ENCODE measurements at places on chromosomes 5 and 9.

- no peak for DNase-seq
Observed at GRCh38 chr5:137836997-137837396, 30.7 kb upstream of the MYOT start.

- no peak for DNase-seq
Observed at GRCh38 chr5:171692107-171692506, 93.5 kb upstream of the SMIM23 start.

GRCh38 chr9:81596679-81597418, 92.5 kb downstream of the TLE1 start:
- DNase-seq = no peak

DNA sequence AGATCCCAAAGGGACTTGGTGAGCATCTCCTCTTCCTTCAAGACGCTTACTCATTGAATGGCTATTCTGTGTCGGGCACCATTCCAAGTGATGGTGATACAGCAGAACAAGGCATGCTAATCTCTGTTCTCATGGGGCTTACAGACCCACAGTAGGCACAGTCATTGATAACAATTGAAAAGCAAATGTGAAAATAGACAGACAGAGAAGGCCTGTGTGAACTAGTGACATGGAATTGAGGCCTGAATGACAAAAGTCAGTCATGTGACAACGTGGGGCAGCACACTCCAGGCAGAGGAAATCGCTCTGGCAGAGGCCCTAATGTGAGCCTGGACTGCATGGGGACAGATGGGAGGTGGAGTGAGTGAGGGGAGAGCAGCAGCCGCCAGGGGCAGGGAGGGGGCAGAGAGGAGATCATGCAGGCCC, 70.7 kb upstream of the CPLX2 start:
- no peak for DNase-seq

- DNase-seq = no peak
Observed at GRCh38 chr5:126433701-126434100, 10.5 kb downstream of the GRAMD2B start.

DNA sequence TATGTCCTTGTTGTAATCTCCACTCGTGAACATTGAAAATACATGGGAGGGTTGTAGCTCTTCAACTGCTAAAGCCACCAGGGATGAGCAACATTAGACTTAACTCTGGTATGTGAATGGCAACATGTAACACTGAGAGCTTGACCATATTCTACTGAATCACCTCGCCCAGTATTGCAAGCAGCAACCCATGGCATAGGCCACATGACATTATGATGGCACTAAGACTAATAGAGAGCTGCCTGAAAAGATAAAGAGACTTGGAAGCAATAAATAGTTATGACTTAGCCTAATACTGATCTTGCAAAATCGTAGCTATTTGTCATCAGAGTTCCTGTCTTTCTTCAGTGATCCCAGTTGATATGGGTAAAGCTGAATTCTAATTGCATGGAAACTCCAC, 108.4 kb upstream of the NREP start:
- DNase-seq = no peak

DNA sequence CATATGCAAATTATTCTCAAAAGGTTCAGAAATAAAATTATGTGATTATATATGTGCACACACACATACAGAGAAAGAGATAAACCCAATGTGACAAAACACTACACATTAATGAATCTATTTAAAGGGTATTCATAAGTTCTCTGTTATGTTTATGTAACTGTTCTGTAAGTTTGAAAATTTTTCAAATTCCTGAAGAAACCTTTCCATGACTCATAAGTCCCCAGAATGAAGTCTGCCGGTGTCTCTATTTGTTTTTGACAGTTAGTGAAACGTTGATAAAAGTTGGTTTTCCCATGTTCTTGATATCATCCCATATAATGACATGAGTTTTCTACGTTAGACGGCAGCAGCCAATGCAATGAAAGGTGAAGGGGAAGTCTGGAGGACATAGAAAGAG, 199.5 kb upstream of the PUM3 start:
- DNase-seq = no peak

GRCh38 chr5:144142139-144142823, 28.2 kb downstream of the YIPF5 start:
- no peak for DNase-seq

- DNase-seq = no peak
Observed at GRCh38 chr9:108130905-108131304, 641.3 kb upstream of the KLF4 start.

DNA sequence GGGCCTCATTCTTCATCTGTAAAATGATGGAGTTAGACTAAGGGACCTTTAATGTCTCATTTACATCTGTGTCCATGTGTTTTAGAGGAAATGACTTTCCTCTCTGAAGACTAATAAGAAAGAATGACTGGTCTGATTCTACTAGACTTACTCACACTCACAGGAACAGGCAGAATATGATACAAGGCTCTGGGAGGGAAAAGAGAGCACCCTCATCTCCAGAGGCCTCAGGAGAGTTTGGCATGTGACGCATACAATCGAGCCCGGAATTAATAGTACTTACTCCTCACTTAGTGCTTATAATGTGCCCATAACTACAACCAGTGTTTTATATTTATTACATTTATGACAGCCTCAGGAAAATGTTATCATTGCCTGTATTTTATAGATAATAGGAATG, 608.7 kb downstream of the KCTD16 start:
- no peak for DNase-seq

GRCh38 chr9:108640230-108640629, 215.6 kb downstream of the ACTL7B start:
- DNase-seq = no peak

DNA sequence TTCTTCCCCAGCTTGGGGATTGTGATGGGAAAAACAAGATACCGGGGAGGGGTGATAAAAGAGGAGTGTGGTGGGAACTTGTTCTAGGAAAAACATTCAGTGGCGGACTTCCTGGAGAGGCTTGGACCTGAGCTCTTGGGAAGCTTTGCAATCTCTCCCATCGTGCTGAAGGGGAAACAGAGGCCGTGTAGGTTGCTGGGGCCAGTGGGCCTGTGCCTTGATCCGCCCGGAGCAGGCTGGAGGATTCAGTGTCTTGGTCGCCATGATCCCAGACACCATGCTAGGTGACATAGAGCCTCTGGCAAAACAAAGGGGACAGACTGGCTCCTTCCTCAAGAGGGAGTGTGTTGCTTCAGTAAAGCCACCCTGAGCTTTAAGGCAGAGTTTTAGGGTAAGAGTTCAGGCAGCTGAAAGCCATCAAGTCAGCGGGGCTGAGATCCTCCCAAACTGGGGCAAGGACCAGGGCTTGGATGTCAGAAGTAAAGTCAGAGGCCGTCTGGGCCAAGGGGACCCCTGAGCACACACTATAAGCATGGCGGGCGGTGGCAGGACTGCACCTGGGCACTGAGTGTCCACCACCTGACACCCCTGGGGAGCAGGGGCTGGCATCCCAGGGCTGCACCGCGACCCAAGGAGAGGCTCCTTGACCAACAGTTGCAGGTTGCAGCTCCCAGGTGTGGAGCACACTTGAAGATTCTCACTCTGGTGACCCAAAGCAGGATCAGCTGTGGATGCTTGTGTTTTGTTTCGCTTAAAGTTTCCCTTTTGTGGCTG, 44.7 kb downstream of the TRIP13 start:
- DNase-seq = no peak

DNA sequence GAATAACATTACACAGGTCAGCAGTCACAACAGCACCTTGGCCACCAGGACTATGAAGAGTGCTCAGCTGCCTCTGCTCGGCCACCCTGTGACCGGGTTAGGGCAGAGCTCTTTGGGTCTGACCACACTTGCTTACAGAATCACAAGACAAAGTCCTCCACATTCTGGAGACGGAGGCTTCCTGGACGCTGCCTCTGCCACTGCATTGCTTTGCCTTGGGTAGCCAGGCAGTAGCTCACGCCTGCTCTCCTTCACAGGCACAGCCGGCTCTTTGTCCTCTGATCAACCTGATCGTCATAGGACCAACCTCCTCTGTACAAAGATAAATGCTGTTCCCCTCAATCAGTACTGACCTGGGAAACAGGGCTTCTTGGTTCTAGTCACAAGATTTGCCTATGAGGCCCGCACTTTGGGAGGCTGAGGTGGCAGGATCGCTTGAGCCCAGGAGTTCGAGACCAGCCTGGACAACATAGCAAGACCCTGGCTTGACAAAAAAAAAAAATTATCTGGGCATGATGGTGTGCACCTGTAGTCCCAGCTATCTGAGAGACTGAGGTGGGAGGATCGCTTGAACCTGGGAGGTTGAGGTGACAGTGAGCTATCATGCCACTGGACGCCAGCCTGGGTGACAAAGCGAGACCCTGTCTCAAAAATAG, 128.4 kb upstream of the IER5L start:
- no peak for DNase-seq

DNA sequence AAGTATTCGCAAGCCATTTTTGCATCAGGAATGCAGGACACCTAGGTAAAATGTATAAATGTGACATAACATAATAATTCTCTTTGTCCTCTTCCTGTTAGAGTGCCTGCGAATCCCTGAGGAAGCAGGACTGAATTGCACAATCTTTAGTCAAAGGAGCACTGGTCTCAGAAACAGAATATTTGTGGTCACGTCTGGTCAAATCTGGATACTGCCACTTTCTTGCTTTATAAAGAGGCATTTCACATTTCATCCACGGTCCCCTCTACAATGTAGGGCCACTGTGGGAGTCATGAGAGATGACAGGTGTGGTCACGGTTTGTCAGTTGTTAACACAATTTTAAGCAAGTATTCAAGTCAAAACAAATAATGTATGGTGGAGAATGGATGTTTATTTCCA, 564.0 kb downstream of the IRX1 start:
- DNase-seq = no peak

DNA sequence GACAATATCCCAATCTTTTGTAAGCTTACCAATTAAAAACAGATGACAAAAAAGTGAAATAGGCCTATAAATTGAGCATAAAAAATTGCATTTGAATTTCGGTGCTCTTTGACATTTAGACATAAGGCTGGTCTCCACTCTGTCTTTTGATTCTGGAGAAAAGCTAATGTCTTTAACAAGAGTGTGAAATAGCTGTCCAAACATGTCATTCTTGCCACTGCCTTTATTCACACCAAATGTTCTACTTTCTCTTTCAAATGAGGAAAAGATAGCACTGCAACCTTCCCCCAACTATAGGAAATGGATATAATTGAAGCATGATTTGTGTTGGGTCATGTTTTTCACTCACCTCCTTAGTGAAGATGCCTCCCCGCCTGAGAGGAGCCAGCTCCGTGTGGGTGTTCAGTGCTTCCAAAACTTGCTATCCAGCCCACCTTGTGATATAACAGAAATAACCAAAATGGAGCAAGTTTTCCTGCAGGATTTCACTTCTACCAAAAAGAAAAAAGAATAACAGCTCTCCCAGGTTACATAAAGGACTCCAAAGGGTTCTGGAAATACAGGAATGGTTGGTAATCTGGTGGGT, 55.2 kb upstream of the STK32A start:
- DNase-seq = no peak

DNA sequence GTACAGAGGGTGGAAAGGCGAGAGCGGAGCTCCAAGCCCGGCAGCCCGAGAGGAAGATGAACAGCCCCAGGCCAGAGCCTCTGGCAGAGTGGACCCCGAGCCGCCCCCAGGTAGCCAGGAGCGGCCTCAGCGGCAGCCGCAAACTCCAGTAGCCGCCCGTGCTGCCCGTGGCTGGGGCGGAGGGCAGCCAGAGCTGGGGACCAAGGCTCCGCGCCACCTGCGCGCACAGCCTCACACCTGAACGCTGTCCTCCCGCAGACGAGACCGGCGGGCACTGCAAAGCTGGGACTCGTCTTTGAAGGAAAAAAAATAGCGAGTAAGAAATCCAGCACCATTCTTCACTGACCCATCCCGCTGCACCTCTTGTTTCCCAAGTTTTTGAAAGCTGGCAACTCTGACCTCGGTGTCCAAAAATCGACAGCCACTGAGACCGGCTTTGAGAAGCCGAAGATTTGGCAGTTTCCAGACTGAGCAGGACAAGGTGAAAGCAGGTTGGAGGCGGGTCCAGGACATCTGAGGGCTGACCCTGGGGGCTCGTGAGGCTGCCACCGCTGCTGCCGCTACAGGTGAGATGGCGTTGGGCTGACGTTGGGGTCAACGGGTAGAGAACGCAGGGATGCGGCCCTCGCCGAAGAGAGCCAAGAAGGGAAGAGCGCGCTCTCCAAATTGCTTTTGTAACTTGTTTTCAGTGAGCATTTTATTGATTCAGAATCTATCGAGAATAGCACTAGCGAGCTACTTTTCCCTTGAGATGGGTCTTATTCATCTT, at the start of gene PTGER4:
Gene PTGER4 (plus strand): TSS at position 3 of the 769 bp plus-strand sequence. CDS start 1,079 bp downstream, outside the sequence.
- DNase-seq = no peak

GRCh38 chr9:79263628-79264027, 308.1 kb upstream of the TLE4 start:
- DNase-seq = no peak

DNA sequence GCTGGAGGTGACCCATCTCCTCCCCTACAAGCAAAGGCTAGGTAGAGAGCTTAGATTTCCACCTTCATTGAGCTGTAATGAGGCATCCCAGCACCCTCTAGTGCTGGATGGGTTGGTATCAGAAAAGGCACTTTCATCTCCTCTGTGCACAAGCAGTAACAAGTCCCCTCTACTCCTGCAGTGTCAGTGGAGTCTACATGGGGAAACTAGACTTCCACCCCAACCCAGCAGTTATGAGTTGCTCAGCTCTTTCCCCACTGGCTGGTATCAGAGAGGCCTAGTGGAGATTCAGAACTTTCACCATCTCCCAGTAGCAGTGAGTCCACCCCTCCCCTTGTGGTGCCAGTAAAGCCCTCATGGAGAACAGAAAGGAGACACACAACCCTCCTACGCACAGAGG, 17.9 kb downstream of the FCN1 start:
- DNase-seq = no peak

- no peak for DNase-seq
Observed at GRCh38 chr5:14217587-14217986, 74.4 kb downstream of the TRIO start.

DNA sequence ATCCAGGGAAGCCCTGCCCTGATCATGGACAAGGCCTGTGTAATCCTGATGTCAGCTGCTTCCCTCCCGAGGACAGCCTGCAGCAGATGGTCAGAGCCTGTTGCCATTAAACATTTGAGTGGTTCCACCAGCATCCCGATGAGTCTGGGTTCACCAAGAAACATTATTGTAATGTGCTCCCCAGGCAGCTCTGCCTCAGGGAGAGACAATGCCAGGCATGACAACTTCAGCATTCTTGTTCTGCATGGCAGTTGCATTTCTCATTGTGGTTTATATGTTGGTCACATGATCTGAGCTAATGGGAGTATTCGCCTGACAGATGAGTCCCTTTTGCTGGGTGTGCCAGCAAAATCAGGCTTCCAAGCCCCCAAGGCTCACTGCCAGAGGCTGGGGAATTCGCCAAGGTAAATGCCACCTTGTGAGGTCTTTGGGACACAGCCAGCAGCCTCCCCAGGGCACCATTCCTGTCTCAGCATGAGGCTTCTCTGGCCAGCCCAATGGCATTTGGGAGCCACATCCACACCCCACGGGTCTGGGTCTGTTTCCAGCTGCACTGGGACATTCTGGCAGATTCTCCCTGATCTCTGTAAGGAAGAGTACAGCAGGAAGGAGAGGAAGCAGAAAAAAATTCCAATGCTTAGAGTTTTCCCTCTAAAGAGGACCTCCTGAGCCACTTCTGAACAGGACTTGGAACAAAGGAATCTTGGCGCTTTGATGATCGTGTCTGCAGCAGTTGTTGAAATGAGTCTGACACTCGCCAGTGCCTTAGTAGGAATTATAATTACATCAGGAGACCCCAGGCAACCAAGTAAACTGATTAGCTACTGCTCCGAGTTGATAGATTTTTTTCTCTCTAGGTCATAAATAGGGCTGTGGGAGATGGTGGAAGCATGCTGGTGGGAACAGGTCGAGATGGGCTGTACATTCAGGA, 18.7 kb downstream of the KCNIP1 start:
- DNase-seq = no peak

Data from endothelial cell (in vitro differentiated cells).